CD4-positive, alpha-beta T cell (primary cell): ENCODE measurements at places on chromosomes 5 and 9.

GRCh38 chr9:8155706-8156105 is 356.1 kb upstream of the DMAC1 start:
- DNase-seq = no peak

DNA sequence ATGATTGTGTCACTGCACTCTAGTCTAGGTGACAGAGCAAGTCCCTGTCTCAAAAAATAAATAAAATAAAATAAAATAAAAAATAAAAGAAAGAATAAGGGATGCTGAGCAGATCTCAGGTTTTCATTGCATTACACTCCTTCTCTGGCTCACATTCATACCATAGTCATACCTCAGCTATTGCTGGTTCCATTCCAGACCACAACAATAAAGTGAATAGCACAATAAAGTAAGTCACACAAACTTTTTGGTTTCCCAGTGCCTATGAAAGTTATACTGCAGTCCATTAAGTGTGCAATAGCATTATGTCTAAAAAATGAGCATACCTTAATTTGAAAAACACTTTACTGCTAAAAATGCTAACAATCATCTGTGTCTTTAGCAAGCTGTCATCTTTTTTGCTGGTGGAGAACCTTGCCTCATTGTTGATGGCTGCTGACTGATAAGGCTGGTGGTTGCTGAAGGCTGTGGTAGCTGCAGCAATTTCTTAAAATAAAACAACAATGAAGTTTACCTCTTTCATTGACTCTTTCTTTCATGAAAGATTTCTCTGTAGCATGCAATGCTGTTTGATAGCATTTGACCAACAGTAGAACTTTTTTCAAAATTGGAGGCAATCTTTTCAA is 415.7 kb downstream of the ZNF608 start:
- no peak for DNase-seq

- no peak for DNase-seq
These were observed 1.2 kb downstream of the OTULINL start for GRCh38 chr5:14582797-14583137.

- no peak for DNase-seq
These were observed 421.6 kb upstream of the SGCD start for GRCh38 chr5:155905364-155905763.

DNA sequence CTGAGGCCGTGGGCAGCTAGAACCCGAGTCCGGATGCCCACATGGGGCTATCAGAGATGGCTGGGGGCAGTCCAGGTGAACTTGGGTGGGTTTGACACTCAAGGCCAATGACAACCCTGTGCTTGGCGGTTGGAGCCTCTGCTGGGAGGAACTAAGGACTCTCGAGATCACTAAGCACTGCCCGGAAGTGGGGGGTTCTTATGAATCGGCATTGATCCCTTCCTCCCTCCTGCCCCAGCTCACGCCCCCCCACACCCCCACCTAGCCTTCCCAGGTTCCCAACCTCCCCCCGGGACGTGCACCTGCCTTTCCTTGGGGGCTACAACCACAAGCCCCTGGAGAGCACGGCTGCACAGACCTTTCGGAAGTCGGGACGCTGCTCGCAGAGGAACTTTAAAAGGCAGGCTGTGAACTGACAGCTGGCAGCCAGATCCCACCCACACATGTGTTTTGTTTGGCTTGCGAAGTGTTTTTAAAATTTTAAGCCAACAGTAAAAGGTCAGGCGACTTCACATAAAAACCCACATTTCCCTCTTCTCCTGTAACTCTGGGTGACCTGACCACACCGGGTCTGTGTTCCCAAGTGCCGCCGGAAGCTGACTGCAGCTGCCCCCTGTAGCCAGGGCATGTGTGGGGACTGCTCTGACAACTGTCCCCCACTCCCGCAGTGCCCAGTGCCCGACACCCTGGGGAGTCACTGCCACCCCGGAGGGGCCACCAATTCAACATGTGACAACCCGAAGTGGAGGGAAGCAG is 5.1 kb upstream of the RALGDS start:
- no peak for DNase-seq

DNA sequence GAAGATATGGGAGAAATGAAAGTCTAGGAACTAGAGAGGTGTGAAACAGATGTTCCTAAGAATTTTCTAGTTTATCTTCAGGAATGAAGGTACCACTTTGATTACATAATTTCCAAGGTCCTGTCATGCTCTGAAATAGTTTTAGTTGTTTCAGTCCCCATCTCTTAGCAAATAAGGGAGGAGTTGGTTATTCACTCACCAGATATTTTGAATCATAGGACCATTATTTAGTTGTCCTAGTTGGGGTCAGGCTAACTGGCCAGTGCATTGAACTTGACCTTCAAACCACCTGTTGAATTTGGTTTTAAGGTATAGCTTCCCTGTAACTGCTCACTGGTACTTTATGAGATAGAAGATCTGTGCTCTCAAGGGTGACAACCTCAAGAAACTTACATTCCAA is 53.9 kb upstream of the TNFAIP8 start:
- no peak for DNase-seq

- DNase-seq = no peak
These were observed 224.1 kb downstream of the CACNA1B start for GRCh38 chr9:138101444-138102234.
